ENCODE measurements at places on chromosomes 1 and 21. TPM values are rescaled to one million over a fixed set of nuclear protein-coding genes. Genes with fewer than 3 reads are reported as not detected.
A peak's percentile ranks its signal among the peaks of the same experiment; 100 is the strongest.

GRCh38 chr1:23736437-23737134 lies 6.7 kb upstream of the ELOA start:
- peak; percentile 14 for DNase-seq

GRCh38 chr1:193940176-193940575 lies 753.8 kb upstream of the B3GALT2 start:
- DNase-seq = no peak

DNA sequence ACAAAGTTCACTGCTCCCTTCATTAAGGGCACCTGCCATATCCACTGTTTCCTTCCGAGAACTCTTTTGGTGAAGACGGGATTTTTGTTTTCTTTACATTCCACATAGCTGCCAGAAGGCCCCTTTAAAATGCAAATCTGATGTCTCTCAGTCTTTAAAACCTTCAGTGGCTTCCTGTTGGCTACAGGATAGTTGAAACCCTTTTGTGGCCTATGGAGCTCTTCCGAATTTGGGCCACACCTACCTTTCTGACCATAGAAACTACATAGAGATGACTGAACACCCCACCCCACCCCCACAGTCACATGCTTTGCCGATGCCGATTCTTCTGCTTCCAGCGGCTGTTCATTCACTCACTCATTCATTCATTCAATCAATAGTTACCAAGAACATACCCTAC lies 502.6 kb downstream of the KIF26B start:
- peak; percentile 31 for DNase-seq

DNA sequence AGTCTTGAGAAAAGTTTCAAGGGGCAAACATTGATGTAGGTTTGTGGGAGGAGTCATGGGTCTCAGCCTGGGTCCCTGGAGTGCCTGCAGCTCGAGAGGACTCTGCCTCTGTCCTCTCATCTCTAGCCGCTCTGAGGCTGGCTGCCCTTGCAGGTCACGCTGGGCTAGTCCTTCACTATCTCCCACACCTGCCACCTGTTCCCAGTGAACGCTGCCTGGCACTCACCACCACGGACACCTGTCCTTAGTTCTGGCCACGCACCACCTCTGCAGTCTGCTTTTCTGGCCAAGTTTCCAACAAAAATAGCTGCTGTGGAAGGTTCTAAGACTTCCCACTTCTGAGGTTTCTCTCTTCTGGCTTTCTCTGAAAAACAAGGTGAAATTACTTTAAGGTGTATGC lies 52.5 kb downstream of the SH3BGR start:
- no peak for DNase-seq

DNA sequence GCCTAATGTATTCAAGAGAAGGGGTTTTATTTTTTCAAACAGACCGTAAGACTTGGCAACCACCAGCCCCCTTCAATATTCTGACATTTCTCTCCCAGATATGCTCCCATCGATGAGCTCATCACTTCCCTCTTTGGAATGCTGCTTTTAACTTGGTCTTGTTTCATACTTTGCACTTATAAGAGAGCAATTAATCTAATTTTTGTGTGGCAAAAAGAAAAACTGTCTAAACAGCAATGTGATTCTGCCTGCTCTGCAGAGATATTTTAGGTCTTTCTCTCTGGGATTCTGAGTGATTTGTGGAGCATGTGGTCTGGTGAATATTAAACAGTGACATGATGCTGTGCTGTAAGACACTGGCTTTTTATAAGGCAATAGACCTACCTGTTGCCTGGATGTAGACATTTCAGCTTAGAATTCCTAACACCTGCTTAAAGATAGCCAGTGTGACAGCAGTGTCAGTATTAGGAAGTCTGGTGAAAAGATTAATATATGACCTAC lies 284.8 kb downstream of the BACH1 start:
- DNase-seq = no peak

DNA sequence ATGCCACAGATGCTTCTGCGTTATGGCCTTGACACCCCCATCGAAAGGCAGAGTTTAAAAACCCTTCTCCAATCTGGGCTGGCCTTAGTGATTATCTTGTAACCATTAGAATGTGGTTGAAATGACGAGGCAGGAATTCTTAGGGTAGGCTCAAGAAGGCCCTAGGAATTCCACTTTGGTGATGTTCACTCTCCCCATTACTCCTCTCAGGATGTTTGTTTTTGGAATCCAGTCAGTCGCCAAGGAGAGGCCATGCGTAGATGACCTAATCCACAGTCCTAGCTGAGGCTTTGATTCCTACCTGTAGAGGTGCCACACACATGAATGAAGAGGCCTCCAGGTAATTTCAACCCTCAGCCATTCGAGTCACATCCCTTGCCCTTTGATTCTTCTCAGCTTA lies 318.2 kb downstream of the NEGR1 start:
- no peak for DNase-seq

- DNase-seq = no peak
Measured at GRCh38 chr1:54959241-54959640, 21.2 kb upstream of the TMEM61 start.

DNA sequence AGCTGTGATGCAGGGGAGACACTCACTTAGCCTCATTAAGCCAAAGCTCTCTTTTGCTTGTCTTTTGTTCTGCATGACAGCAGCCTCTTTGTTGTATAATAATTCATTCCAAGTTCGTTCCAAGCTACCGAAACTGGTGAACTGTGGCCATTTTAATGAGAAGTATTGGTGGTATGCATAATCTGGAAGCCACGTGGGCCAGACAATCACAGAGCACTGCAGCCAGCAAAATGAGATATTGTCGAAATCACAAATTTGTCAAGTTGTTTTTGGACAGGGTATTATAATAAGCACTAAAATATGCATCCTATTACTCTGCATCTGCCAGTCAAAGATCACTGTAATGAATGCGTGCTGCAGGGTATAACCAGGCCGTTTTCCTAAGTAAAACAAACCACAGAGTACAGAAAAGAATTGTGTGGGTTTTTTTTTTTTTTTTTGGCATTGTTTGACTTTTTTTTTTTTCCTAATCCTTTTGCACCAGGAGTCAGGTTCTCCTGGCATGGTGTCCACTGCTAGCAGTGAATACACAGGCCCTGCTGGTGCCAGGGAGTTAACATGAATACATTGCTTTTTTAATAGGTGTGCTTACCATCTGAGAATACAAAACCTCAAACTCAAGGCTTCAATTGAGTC lies 423.9 kb downstream of the PTBP2 start:
- no peak for DNase-seq

- DNase-seq = no peak
Measured at GRCh38 chr1:55353707-55354620, 138.8 kb upstream of the USP24 start.

- no peak for DNase-seq
Measured at GRCh38 chr1:41558761-41559171, 74.3 kb upstream of the EDN2 start.

NCF2 gene
- 96.3 TPM for total RNA-seq

DEPDC1 gene
- 1.4 TPM for total RNA-seq

B3GALNT2 gene
- 11.6 TPM for total RNA-seq

ALPL gene
- 64.3 TPM for total RNA-seq

PEX19 gene
- total RNA-seq = 48.8 TPM

HPDL gene
- 0.73 TPM for total RNA-seq
